ENCODE measurements at places on chromosomes 13 and 19.
A peak's percentile ranks its signal among the peaks of the same experiment; 100 is the strongest.

DNA sequence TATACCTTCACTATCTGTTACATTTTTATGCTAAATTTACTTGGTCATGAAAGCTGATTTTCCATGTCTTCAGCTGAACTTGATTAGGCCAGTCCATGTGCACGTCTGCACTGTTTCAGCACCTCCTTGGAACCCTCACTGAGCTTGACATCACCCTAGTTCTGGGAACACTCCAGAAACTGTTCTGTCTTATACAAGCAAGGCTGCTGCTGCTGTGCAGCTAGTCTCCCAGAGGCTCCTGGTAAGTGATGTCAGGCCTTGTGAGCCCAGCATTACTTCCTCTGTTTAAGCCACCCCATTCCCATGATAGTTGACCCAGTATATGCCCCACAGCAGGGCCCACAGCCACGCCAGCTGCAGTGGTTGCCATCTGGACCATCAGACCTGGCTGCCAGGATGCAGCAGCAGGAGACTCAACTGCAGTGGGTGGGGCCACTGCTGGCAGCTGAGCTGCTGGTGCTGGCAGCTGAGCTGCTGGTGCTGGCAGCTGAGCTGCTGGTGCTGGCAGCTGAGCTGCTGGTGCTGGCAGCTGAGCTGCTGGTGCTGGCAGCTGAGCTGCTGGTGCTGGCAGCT lies 90.5 kb upstream of the AKAP11 start:
- H3K4me1 ChIP-seq = no peaks in the 10 kb centered on the region
- no peak for DNase-seq
- H3K27ac ChIP-seq = no peak overlapping the region
- peaks cover 5% of the 10 kb centered on the region for H3K27me3 ChIP-seq

DNA sequence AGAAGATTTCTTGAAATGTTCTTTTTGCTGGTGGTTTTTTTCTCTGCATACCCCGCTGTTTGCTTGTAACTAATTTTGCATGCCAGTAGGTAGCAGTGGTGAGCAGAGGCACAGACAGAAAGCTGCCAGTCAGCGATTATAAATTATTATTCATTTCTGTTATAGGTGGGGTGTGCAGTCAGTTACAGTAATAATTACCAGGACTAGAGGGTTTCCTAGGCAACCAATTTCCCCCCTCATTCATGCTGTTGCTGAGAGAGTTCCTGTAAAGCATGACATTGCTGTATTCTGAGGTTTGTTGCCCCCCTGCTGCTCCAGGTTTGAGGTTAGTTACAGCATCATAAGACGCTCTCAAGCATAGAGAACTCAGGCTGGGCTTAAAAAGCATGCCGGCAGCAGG lies 104.5 kb downstream of the URI1 start:
- no peak overlapping the region for H3K4me3 ChIP-seq
- no peaks in the 10 kb centered on the region for H3K27me3 ChIP-seq
- no peak overlapping the region for H3K27ac ChIP-seq
- peaks cover 19% of the 10 kb centered on the region for H3K4me1 ChIP-seq
- no peak for DNase-seq

- no peaks in the 10 kb centered on the region for H3K27me3 ChIP-seq
- H3K4me1 ChIP-seq = peaks cover 7% of the 10 kb centered on the region
- peak overlapping the region; percentile 66 for H3K4me3 ChIP-seq
- H3K36me3 ChIP-seq = no peaks in the 10 kb centered on the region
Measured at GRCh38 chr13:73521290-73521624, 462.5 kb downstream of the KLF5 start.

GRCh38 chr13:39531646-39532045 lies 71.3 kb downstream of the LHFPL6 start:
- no peaks in the 10 kb centered on the region for H3K36me3 ChIP-seq
- H3K27me3 ChIP-seq = peaks cover 7% of the 10 kb centered on the region
- no peak overlapping the region for H3K27ac ChIP-seq
- no peaks in the 10 kb centered on the region for H3K4me1 ChIP-seq

DNA sequence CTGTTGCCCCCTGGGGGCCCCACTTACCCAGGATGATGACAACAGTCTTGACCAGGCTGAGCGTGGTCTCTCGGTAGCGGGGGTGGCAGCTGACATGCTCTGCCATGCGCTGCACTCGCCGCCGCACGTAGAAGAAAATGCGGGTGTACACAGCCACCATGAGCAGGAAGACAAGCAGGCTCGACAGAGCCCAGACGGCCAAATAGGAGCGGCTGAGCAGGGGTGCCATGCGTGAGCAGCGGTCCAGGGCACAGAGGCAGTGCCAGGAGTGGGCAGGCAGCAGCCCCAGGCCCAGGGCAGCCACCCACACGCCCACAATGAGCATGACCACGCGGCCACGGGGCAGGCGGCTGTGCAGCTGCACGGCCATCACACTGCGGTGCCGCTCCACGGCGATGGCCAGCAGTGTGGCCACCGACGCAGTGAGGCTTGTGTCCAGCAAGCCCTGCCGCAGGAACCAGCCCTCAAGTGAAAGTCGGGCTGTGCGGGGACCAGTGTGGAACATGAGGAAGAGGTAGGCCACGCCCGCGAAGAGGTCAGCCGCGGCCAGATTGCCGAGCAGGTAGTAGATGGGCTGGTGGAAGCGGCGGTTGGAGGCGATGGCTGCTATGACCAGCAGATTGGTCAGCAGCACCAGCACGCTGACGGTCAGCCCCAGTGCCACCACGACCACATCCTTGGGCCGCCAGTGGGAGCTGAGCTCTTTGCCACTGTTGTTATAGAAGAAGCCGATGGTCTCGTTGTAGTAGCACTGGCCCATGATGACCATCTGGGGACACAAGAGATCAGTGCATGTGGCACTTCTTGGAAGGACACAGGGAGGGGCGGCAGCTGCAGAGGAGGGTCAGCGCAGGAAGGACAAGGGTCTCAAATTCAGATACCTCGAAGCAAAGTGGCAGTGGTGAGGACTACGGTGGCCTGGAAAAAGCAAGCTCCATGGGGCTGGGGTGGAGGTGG lies 1.2 kb downstream of the LPAR2 start:
- H3K36me3 ChIP-seq = no peaks in the 10 kb centered on the region
- H3K27ac ChIP-seq = peak overlapping the region; percentile 92
- H3K27me3 ChIP-seq = peaks cover 6% of the 10 kb centered on the region
- peaks cover 16% of the 10 kb centered on the region for H3K4me1 ChIP-seq
- peak overlapping the region; percentile 84 for H3K4me3 ChIP-seq

DNA sequence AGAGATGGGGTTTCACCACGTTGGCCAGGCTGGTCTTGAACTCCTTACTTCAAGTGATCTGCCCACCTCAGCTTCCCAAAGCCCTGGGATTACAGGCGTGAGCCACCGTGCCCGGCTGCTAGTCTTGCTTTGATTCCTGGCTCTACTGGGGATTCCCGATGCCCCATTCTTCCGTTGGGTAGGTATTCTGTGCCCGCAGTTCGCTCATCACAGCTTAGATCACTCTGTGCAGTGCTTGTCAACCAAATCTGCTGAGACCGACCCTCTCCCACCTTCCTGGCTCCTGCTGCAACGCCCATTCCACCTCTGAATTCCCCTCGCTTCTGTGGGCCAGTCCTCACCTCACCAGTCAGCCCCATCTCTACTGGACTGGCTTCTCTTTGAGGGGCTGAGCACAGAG lies 4.6 kb upstream of the ZNF414 start:
- H3K27me3 ChIP-seq = peaks cover 58% of the 10 kb centered on the region
- DNase-seq = no peak
- no peaks in the 10 kb centered on the region for H3K36me3 ChIP-seq

Data from immature natural killer cell (primary cell).